ENCODE measurements at places on chromosomes 7 and 10. TPM values are rescaled to one million over a fixed set of nuclear protein-coding genes. Genes with fewer than 3 reads are reported as not detected.

- no peaks in the 10 kb centered on the region for H3K27me3 ChIP-seq
- H3K4me1 ChIP-seq = no peaks in the 10 kb centered on the region
- H3K36me3 ChIP-seq = peaks cover 8% of the 10 kb centered on the region
- DNase-seq = no peak
- H3K27ac ChIP-seq = no peak overlapping the region
- no peak overlapping the region for H3K4me3 ChIP-seq
These were observed 122.6 kb downstream of the HBP1 start for GRCh38 chr7:107291434-107291833.

DNA sequence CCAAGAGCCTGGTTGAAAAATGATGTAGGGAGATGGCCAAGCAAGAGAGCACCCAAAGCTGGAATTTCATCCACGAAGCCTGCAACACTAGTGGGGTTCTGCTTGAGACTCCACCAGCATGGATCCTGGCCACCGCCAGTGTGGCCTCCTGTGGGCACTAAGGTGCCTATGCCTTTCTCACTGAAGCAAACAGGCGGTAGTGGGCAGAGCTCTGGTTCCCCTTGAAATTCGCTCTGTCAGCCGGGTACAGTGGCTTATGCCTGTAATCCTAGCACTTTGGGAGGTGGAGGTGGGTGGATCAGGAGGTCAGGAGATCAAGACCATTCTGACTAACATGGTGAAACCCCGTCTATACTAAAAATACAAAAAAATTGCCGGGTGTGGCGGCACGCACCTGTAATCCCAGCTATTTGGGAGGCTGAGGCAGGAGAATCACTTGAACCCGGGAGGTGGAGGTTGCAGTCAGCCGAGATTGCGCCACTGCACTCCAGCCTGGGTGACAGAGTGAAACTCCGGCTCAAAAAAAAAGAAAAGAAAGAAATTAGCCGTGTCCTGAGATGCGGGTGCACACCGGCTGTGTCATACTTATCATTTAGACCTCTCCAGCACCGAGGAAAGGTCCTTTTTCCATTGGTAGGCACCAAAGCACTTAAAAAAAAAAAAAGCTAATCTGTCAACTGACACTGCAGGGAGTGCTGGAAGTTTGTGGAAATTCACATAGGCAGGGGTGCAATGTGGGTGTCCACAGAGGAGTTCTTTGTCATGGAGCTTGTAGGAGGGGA, 28.3 kb downstream of the CCM2 start:
- H3K36me3 ChIP-seq = peaks cover 5% of the 10 kb centered on the region
- no peaks in the 10 kb centered on the region for H3K27me3 ChIP-seq
- H3K4me1 ChIP-seq = no peaks in the 10 kb centered on the region
- peak overlapping the region; percentile 21 for H3K4me3 ChIP-seq

DNA sequence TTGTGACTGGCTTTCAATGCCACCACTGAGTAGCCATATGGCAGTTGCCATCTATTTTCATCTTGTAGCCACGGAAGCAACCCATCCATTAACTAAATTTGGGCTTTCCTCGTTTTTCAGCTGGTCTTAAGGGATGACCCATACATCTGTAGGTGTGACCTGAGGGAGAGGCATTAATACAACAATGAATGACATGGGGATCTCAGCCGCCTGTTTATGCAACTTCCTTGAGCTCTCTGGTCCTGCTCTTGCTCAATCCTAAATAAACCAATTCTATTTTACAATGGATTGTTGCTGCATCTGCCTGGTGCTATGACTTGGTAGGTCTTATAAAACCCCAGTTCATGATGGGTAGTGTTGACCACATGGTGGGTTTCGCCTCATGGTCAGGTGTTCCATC, 21.9 kb upstream of the ADAM22 start:
- H3K4me3 ChIP-seq = no peak overlapping the region
- H3K27ac ChIP-seq = no peak overlapping the region
- no peaks in the 10 kb centered on the region for H3K4me1 ChIP-seq
- H3K36me3 ChIP-seq = no peaks in the 10 kb centered on the region
- H3K27me3 ChIP-seq = no peaks in the 10 kb centered on the region

Gene KIF11
- 1.4 TPM for total RNA-seq
